ENCODE measurements at places on chromosomes 2 and 18.

DNA sequence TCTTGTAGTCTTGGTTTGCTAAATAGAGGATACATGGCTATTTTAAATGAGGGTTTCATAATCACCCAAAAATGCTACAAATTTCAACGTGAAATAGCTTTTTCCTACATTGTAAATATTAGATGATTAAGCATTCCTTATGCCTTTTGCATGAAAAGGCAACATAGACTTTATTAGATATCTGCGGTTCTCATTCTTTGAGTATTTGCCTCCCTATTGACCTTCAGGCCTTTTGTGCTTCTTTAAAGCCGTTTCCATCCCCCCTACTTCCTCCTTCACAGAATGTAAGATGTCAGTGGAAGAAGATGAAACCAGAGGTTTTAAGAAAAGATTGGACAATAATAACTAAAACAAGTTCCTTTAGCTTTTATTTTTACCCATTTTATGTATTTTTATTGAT lies 144.1 kb downstream of the UBE2E3 start:
- no peak for DNase-seq

GRCh38 chr2:220460257-220460985 lies 833.0 kb downstream of the SLC4A3 start:
- DNase-seq: no peak

DNA sequence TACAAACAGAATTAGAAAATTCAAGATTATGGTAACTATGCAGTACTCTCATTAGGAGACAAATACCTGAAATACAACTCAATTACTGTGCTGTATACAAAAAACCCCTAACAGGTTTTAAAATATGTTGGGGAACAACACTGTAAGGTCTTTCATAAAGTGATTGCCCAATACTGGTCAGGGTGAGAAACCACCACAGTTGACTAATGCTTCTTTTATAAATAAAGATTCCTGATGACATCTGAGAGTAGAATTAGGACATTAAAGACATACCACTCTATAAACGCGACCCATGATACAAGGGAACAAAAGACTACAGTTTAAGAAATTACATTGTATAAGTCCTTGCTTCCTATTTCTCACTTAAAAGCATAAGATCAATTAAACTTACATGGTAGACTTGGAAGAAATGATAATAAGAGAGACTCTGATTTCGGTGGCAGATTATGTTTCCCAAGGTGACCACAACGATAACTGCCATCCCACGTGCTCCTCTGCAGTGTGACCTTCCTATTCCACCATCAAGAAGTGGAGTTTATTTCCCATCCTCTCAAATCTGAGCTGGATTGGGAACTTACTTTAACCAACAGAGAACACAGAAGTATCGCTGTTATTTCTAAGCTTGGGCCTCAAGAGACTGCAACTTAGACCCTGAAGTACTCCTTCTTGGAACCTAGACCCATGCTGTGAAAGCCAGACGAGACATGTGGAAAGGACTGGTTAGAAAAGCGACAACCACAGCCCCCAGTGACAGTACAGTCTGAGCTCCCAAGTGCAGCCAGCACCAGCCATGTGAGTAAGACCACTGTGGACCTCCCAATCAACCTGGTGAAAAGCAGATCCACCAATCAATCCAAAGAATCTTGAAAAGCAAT lies 52.3 kb downstream of the ZNF521 start:
- no peak for DNase-seq

DNA sequence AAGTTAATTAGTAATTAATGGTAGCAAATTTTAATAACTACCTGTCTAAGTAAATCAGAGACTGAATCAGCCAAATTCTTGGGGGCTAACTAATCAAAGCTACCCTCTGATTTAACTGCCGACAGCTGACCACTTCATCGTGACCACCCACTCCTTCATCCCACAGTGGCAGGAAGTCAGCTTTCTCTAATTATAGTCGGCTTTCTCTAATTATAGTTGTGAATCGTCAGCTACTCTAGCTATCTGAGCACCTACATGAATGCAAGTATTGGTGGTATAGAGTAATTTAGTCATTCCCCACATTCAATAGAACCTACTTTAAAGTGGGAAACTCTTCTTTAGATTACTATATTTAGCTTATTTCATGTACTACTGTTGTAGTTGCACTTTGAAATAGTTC lies 185.5 kb downstream of the PTGR3 start:
- DNase-seq: no peak

DNA sequence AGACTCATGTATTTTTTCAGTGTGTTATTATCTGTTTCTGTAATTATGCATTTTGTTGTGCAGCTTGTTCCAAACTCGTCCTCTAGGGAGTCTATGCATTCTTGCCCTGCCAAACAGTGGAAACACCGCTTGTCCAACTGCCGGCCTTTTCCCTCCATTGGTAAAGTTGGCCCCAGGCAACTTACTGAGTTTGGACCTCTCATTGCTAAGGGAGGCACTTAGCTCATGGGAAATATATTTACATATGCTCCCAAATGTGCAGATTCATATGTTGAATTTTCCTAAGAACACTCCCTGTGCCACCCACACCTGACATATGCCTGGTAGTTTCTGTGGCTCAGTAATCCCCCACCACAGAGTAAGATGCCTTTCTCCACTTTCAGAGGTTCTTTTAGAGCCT lies 98.0 kb downstream of the TMEM185B start:
- DNase-seq: no peak

GRCh38 chr2:164960159-164960558 lies 4.8 kb upstream of the SLC38A11 start:
- peak; percentile 92 for DNase-seq

- DNase-seq: no peak
Measured at GRCh38 chr2:66794070-66794469, 359.1 kb downstream of the MEIS1 start.

DNA sequence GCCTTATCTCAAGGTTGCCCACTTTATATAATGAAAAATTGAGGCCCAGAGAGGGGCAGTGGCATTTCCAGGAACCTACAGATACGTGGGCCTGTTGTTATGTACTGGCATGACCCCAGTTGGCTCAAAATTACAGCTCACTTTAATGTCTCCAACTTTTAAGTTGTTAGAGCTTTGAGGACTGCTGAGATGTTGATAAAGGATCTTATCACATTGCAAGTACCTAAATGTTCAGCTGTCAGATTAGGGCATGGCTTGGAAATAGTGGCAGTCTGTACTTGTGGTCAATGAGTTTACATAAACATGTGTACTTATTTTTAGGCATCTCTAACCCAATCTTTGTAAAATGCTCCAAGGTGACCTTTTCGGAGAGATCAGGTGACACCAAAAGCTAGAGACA lies 14.6 kb downstream of the SLC4A5 start:
- no peak for DNase-seq

DNA sequence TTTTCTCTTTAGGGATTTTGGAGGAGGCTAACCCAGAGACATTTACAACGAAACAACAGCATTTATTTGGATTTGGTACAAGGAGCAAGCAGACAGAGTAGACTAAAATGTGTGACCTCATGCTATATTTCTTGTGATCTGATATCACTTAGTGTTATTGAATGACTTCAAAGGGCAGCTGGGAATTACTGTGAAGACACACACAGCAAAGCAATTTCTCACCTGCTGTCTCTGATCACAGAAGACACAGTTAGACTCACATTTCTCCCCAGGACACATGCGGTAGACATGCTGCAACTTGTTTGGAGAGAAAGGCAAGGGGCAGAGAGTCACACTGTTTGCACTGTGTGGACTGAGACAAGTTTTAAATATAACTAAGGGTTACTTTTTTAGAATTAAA lies 67.5 kb downstream of the LTBP1 start:
- DNase-seq: no peak

All from NCI-H1105 treated with DMSO at 0.1 percent for 48 hours (cell line).